GF-D8 (cell line): ENCODE measurements at places on chromosomes 1 and 21.

DNA sequence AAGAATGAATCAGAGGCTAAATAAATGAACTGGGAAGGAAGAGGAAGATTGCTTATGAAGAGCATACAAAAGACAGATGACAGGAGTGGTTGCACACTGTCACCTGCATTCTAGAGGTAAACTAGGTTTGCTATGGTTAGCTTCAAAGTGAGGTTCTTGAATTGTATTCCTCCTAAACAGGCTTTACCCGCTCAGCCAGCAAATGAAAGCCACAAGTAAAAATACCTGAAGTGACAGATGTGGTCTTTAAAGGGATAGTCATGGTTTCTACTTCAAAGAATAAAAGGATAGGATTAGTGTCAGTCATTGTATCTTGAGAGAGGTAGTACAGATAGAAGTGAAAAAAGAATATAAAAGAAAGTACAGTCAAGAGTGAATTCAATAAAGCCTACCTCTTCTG is 32.4 kb upstream of the PRDX6 start:
- DNase-seq, result no peak

GRCh38 chr1:29171089-29171488 is 10.6 kb downstream of the SRSF4 start:
- no peak for DNase-seq

DNA sequence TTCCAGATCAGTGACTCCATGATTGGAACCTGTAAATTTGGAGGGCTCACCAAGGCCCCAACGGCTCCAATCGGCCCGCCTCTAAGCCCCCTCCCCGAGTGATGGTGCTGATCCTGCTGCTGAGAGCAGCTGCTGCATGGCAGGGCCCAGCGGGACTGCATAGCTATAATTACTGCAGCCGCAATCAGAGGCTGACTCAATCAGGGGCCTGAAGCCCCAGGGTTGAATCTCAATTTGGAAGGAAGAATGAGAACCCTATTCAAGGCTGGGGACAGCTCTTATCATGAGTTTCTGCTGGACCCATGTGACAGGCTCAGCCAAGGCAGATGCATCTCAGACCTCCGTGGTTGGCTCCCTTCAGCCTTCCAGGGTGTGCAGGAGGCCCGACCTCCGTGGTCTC is 42.8 kb upstream of the MAGOH start:
- no peak for DNase-seq

DNA sequence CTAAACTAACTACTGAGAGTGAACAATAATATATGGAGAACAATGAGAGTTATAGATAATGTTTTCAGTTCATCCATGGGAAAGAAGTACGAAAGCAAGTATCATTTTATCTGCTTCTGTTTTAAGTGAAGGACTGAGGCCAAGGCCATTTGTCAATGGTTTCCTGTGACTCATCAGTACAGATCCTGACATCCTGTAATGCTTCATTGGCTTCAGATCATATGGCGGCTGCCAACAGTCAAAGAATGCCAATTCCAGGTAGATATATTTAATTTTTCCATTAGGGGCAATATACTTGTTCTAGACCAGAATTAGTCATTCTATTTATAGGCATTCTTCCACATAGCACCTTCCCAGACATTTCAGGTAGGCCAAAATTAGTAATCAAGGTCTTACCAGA is 97.3 kb downstream of the USH2A start:
- DNase-seq, result no peak

DNA sequence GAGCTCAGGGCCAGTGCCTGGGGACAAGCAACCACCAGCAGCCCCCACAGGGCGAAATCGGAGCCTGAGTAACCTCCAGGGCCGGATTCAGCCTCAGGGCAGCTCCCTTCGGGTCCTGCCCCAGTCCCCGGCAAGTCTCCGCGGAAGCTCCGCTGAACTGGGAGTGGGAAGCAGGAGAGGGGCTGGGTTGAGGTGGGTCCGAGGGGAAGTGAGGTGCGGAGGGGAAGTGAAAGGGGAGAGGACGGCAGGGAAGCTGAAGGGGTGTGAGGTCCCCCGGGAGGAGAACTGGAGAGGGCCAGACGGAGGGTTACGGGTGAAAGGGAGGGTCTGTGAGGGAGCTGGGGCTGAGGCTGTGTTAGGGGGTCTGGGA is 560 bp downstream of the PADI2 start:
- no peak for DNase-seq

GRCh38 chr1:98429965-98430443 is 231.5 kb upstream of the SNX7 start:
- no peak for DNase-seq

- DNase-seq, result no peak
These were observed 71.0 kb downstream of the ACTL8 start for GRCh38 chr1:17826165-17826488.

GRCh38 chr1:5708346-5709245 is 283.6 kb downstream of the NPHP4 start:
- no peak for DNase-seq

DNA sequence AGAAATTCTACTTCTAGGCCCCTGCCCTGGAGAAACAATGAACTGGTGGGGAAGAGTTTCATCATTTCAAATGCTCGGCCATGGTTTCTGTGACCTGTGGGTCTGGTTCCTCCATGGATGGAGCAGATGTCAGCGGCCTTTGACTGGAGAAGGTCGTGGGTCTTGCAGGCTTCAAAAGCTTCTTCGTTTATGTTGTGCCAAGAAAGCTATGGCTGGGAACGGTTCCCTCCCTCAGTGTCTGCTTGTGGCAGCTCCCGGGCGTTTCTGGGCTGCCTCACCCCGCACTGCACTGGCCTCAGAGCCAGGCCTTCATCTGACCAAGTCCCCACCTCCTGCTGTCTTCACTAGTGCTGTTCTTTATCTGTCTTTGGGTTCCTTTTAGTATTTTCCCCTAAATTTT is 46.4 kb upstream of the POFUT2 start:
- DNase-seq, result no peak

- DNase-seq, result no peak
These were observed 22.3 kb upstream of the ZZZ3 start for GRCh38 chr1:77704736-77705135.

GRCh38 chr1:226649244-226649643 is 89.8 kb downstream of the ITPKB start:
- DNase-seq, result no peak

- no peak for DNase-seq
These were observed 39.6 kb upstream of the GPR52 start for GRCh38 chr1:174408146-174408545.

- DNase-seq, result no peak
These were observed 33.5 kb downstream of the USP24 start for GRCh38 chr1:55181666-55182065.

DNA sequence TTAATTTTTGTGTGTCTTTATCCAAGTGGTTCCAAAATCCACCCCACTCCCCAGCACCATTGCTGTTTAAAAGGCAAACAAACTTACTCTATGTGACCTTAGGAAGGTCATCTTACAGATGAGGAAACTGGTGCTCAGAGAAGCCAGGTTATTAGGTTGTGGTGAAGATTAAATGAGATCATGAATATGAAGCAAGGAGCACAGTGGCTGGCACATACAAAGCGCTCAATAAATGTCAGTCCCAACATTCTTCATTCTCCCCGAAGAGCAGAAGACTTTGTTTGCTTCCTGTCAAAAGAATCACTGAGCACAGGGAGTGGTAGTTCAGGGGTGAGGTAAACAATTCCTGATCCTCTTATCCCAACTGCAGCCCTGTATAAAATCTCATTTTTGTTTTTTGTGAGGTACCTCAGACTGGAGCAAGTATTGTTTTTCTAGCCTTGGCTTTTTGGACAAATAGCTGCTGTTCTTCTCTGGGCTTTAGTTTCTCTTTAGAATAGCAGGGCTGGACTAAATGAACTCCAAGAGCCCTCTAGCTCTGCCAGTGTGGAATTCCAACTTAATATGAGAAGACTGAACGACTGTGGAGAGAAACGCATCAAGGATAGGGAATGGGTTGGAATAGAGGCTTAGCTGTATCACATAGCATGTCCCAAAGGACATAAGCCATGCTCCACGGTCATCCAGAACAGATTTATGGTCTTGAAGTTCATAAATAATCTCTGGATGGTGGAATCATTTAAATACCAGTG is 455.3 kb upstream of the USP24 start:
- no peak for DNase-seq

DNA sequence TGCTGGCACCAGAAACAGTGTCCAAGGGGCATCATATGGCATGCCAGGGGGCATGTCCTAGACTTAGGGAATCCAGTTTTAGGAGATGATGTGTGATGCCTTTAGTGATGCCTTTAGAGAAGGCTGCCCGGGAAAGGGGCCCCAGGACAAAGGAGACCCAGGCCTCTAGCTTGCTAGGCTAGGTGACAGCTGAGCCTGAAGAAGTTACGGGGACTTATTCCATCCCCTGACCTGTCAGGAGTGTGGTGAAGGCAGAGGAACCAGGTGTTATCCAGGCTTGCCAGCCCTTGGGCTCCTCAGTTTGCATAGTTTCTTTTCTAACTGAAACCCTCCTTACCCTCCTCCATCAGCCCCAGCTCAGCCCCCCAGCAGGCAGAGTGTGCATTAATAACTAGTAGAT is 269.7 kb upstream of the CSF3R start:
- no peak for DNase-seq

GRCh38 chr1:159959451-159959850 is 5.4 kb upstream of the SLAMF9 start:
- no peak for DNase-seq

DNA sequence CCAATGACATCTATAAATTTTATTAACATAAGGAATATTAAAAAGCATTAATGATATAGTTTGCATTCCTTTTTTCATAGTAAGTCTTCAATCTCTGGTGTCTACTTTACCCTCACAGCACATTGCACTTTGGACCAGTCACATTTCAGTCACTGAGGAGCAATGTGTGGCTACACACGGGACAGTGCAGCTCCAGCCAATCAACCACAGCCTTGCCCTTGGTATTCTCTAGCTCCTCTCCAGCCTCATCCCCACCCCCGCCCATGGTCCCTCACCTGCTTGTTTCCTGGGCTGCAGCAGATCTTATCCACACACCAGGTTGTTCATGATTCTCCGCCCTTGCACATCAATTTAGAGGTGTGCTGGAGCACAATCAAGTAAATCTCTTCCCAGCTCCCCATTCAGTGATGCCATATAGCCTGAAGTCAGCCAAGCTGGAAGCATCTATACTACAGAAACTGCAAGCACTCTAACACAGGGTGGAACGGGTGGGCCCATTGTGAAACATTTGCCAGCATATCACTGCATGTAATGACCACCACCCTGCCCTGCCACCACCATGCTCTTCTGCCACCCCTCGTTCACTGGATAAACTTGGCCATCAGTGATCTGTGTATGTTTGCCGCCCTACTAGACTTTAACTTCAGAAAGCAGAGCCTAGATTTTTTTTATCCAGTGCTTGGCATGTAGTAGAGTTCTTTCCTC is 93.0 kb upstream of the SLC44A3 start:
- DNase-seq, result no peak

- DNase-seq, result no peak
These were observed 103.6 kb downstream of the PSMG1 start for GRCh38 chr21:39079617-39080016.

GRCh38 chr1:192265516-192266173 is 51.1 kb upstream of the RGS21 start:
- no peak for DNase-seq

GRCh38 chr1:229536982-229537381 is 21.5 kb downstream of the ABCB10 start:
- DNase-seq, result peak; percentile 39
